OCI-LY7 (cell line): ENCODE measurements at places on chromosomes 6 and 20.
A peak's percentile ranks its signal among the peaks of the same experiment; 100 is the strongest.

DNA sequence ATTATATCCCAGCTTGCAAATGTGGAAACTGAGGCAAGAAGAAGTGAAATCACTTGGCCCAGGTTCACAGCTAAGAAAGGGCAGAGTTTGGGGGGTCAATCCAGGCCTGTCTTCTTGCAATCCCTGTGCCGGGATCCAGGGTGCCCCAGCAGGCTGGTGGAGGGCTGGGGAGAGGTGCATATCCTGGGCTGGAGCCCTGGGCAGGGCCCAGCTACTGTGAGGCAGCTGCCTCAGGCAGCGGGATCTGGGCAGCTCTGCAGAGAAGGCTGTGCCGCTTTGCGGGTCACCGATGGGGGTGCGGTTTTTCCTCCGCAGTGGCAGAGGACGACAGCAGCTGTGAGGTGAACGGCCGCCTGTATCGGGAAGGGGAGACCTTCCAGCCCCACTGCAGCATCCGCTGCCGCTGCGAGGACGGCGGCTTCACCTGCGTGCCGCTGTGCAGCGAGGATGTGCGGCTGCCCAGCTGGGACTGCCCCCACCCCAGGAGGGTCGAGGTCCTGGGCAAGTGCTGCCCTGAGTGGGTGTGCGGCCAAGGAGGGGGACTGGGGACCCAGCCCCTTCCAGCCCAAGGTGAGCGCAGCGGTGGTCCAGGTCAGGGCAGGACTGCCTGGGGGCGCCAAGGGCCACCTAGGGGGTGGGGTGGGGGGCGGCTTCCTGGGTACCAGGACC, 9.4 kb downstream of the CCN5 start:
- DNase-seq = no peak

GRCh38 chr20:60510356-60510755, 552.1 kb downstream of the CDH26 start:
- no peak for DNase-seq

- peak; percentile 67 for DNase-seq
Measured at GRCh38 chr20:13788167-13788834, 3.5 kb downstream of the NDUFAF5 start.

- no peak for DNase-seq
Measured at GRCh38 chr6:20487669-20488375, 46.4 kb upstream of the CDKAL1 start.

DNA sequence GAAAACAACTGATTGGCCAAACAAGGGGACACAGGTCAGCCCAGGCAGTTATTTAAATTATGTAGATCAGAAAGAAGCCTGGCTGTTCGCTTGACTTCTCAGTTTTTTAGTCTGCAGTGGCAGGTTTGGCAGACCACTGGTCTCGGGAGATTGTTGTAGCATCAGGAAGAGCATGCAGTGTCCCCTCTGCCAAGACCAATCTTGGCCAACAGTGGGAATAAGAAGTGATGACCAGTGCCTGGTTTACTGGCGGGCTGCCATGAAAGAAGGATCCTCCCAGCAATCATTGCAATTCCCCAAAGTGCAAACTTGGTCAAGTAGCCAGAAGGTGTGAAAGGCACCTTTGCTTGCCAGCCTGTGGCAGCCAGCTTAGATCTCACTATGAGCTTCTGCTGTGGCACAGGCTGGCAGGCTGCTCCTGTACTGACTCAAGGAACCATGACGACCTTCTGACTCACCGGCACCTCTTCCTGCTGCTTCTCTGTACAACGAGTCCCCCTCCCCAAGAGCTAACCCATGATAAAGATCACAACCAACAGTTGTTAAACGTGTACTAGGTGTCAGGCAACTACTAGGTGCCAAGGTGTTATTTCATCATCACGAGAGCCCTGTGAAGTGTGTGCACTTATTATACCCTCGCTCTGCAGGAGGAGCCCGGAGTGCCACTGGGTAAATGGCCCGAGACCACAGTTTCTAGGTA, 76.8 kb upstream of the DUSP22 start:
- peak; percentile 45 for DNase-seq

- no peak for DNase-seq
Measured at GRCh38 chr6:28618898-28619555, 93.3 kb downstream of the GPX5 start.
